Anterior cingulate cortex (tissue), 58 donors: ENCODE measurements at places on chromosomes 6 and 20.
A peak's percentile ranks its signal among the peaks of the same experiment; 100 is the strongest.

DNA sequence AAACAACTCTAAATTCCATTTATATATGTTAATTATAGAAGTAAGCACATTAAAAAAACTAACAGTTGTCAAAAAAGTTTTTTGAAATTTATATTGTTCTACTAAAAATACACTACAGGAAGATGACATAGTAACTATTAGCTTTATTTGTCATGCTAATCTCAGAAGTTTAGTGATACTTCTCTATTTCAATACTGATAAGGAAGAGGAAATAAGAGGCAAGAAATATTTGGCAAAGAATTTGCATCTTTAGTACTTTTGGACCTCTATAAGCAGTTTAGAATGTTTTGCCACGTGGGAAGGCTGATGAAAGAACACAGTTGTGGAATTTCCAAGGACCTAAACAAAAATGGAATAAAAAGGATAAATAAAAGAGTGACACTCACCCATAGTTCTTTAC is 12.6 kb downstream of the IFNGR1 start:
- DNase-seq, result no peak

GRCh38 chr20:60062431-60063047 is 104.3 kb downstream of the CDH26 start:
- DNase-seq, result peak; percentile 15

- no peak for DNase-seq
Measured at GRCh38 chr6:14781772-14782525, 463.9 kb upstream of the JARID2 start.

DNA sequence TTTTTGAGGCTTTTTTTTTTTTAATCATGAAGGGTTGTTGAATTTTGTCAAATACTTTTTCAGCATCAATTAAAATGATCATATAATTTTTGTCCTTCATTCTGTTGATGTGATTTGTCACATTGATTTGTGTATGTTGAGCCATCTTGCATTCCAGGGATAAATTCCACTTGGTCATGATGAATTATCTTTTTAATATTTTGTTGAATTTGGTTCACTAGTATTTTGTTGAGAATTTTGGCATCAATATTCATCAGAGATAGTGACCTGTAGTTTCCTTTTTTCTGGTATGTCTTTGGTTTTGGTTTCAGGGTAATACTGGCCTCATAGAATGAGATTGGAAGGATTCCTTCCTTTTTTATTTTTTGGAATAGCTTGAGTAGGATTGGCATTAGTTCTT is 221.9 kb upstream of the ZNF217 start:
- no peak for DNase-seq

DNA sequence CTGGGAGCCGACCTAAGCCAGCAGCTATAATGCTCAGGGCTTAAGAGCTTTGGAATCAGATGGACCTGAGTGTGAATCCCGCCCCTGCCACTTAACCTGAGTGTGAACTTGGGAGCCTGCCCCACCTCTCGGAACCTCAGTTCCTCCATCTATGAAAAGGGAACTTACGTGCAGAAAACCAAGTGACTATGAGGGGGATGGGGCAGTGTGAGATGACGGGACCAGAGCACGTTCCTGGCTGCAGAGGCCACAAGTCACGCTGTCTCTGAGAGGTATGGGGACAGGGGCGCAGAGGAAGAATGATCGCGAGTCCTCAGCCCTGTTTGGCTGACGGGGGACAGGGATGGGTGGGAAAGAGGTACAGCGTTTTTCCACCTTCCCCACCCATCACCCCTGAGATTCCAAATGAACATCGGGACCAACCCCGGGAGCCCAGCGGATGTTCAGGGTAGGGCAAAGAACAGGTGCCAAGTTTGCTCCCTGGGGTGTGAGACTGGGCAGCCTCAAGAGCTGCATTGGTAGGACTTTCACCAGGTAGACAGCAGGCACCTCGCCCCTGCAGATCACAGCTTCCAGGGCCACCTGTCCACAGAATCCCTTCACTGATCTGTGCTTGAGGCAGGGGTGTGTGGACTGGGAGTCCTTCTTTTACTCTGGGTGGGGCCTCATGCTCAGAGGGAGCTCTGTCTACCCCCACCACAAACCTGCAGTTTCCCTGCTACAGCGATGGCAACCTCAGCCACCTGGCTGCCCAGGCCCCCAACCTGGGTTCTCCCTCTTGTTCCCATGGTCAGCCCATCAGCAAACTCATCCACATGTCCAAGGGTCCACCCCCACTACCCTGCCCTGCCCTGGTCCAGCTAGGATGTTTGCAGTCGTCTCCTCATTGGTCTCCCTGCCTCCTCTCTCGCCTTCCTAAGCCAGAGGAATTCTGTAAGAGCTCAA is 85.8 kb downstream of the CEBPB start:
- DNase-seq, result no peak

GRCh38 chr20:16062661-16063581 is 510.3 kb downstream of the KIF16B start:
- DNase-seq, result no peak
